SK-N-SH (cell line): ENCODE measurements at places on chromosomes 3 and 15.
A peak's percentile ranks its signal among the peaks of the same experiment; 100 is the strongest.

DNA sequence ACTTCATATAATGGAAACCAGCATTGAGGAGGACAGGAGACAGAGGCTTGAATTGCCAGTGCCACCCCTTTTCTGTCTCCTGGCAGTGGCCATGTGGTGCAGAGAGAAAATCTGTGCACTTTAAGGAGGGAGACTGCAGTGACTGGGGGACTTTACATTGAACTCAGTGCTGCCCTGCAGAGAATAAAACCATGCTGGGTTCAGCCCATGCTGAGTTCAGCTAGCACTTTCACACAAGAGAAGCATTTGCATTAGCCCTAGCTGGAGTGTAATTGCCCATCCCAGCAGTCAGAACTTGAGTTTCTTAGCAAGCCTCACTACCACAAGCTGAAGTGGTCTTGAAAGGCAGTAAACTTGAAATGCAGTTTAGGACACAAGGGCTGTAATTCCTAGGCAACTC lies 677.5 kb downstream of the ZPLD1 start:
- DNase-seq = no peak

- DNase-seq = no peak
Observed at GRCh38 chr3:16227566-16227965, 37.2 kb downstream of the DPH3 start.

GRCh38 chr15:100043068-100043641 lies 298.6 kb downstream of the ADAMTS17 start:
- DNase-seq = no peak

DNA sequence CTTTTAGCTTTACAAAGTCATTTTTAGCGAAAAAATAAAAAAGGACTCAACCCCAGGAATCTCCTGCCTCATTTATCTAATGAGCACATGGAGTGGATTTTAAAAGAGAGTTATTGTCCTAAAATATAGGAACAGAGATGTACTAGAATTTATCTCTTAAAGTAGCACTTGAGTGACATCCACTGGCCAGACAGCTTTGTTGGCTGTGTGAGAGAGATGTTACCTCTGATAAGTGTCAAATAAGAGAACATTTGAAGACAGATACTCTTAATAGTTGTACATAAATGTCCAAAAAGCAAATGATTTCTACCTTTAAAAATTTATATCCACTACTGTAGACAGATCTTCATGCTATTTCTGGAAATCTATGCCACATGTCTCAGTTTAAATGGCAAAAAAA lies 12.3 kb upstream of the MFSD1 start:
- DNase-seq = peak; percentile 20

DNA sequence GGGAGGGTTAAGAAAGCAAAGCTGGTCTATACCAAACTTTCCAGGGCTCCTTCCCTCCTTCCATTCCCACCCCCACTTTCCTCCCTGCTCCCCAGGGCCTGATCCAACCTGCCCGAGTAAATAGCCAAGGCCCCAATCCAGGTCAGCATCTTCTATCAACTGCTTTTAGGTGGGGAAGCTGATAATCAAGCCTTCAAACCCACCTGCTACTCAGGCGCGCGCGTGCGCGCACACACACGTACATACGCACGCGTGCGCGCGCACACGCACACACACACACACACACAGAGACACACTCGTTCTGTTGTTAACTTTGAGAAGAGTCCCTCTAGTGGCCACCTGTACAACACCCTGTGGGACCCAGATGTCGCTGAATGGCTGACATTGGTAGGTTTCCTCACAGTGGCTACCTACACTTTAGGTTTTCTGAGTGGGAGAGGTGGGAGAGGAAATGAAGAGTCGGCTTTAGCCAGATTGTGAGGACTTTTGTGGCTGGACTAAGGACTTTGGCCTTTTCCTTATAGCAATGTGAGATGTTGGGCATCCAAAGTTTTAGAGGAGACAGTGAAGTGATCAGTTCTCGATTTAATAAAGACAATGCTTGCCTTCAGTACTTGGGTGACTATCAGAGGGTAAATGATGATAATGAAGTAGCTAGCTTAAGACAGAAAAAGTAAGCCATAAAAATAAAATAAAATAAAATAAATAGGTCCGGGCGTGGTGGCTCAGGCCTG lies 179.9 kb upstream of the C2CD4B start:
- DNase-seq = peak; percentile 76

- DNase-seq = no peak
Observed at GRCh38 chr3:194474675-194475074, 12.1 kb downstream of the ATP13A3 start.

DNA sequence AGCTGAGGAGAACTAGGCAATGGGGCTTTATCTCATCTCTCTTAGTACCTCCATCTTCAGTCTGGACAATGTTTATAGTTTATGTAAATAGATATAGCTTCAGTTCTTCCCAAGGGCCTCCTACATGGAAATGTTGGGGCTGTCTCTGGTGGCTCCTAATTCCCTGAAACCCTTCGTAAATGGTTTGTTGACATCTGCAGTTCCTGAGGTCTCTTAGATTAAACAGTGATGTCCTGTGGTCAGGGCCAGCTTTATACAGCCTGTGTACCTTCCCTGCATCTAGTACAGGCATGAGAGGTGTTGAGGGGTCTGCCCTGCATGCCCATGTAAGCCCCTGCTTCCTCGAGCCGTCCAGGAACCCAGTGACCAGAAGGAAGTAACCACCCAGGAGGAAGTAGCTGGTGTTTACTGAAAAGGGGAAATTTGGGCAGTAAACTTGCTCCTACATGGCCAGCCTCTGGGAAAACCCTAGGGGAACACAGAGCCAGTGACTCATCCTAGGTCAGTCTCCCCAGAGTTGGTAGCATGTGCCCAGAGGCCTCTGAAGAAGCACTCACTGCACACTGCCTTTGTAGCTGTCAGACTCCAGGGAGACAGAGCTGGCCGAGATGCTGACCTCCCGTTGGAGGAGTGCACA lies 4.7 kb upstream of the TBC1D2B start:
- DNase-seq = no peak

GRCh38 chr15:91940496-91941381 lies 87.2 kb downstream of the SLCO3A1 start:
- peak; percentile 45 for DNase-seq

GRCh38 chr3:108428586-108428985 lies 81.8 kb downstream of the MYH15 start:
- DNase-seq = no peak

DNA sequence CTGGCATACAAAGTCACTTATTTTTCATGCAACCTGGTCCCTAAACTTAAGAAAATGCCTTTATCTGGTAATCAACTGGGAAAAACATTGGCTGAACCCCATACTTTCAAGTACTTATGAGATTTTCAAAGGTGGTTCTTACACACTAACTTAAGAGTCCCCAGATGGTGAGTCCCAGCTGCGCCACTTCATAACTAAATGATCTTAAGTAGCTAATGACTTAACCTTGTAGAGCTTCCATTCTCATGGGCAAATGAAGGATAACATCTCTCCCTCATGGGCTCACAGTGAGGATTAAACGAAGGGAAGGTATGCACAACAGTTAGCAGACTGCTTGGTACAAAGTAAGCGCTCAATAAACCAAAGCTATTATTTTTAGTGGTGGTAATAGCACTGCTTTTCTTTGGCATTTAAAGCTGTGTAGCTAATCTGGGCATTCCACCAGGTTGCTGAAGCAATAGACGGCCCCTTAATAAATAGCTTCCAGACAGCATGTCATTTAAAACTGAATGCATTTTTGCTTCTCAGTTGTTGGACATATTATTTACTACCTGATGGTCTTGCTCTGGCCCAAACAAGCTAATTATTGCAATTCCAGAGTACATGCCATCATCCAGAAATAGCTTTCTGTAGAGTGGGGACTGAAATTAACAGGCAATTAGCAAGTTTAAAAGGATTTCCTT lies 55.4 kb downstream of the LIPC start:
- no peak for DNase-seq
